ENCODE measurements at places on chromosomes 11 and 22.

- DNase-seq = no peak
Measured at GRCh38 chr22:25762147-25762546, 20.2 kb downstream of the MYO18B start.

GRCh38 chr11:20604295-20604803 is 4.9 kb downstream of the SLC6A5 start:
- no peak for DNase-seq

- no peak for DNase-seq
Measured at GRCh38 chr22:35467681-35468434, 67.9 kb downstream of the MCM5 start.

DNA sequence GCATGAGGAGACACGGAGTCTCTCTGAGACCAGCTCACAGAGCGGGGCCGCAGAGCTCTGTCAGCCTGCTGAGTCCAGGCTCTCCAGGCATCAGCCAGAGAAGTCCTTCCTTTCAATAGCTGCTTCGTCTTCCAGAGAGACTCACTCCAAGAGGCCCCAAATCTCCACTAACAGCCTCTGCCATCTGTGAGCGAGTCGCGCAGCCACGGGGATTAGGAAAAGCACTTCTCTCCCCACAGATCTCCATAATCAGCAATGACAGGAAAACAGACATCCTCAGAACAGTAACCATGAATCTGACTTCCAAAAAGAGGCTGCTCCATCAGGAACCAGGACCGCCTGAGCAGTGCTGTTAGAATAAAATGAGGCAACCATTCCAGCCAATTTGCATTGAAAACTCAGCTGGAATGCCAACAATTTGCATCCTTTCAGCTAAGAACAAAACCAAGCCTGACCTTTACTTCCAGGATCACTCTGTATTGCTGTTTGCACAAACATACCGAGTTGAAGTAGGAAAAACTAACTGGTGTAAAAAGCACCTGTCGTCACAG is 65.4 kb downstream of the SMCO4 start:
- no peak for DNase-seq

DNA sequence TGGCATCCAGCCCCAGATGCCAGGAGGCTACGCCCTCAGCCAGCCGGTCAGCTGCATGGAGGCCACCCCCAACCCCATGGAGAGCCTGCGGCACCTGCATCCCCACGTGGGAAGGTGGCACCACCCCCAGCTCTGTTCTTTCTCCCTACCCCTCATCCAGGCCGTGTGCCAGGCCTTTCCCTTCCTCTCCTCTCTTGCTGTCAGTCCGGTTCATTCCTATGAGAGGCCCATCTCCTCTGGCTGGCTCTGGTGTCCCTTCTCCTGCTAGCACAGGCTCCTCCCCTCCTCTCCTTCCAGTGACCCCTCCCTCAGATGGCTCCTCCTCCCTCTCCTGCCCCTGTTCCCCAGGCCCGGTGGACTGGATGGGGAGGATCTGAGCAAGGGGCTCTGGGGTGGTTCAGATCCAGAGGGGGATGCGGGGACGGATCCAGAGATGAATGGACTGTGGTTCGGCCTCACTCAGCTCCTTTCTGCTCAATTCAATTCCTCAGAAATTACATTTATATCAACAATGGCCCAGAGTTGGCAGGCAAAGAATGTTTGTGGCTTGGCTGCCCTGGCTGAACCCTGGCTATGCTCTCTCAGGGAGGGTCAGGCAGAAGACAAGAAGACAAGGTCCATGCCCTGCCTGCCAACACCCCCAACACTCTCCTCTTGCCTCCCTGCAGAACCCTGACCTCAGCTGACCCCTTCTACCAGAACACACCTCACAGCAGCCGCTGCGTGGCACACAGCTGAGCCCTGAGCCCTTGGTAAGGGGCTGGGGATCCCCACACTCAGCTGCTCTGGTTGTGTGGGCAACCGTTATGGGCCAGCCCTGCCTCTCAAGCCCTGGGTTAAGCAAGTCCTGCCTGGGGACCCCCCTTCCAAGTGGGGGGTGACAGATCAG is 18.5 kb upstream of the LRRC10B start:
- no peak for DNase-seq

GRCh38 chr22:50114221-50115021 is 24.6 kb downstream of the MOV10L1 start:
- DNase-seq = no peak

DNA sequence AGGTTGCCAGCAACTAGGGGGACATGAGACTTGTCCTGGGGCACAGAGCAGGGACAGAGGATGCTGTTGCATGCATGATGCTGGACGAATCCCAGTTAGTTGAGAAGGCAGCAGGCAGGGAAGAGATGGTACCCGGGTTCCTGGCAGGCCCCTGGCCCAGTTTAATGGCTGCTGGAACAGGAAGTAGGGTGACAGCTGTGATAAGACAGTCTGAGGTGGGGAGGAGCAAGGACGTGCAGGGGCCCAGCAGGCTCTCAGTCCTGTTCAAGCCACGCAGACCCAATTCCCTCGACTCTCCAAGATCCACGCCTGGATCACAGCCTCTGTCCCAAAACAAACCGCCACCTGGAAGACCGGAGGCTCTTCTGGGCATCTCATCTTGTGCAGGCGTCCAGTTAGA is 32.0 kb downstream of the LRRC10B start:
- no peak for DNase-seq

Measured in memory B cell (primary cell).